ENCODE measurements at places on chromosomes 6 and 20.

DNA sequence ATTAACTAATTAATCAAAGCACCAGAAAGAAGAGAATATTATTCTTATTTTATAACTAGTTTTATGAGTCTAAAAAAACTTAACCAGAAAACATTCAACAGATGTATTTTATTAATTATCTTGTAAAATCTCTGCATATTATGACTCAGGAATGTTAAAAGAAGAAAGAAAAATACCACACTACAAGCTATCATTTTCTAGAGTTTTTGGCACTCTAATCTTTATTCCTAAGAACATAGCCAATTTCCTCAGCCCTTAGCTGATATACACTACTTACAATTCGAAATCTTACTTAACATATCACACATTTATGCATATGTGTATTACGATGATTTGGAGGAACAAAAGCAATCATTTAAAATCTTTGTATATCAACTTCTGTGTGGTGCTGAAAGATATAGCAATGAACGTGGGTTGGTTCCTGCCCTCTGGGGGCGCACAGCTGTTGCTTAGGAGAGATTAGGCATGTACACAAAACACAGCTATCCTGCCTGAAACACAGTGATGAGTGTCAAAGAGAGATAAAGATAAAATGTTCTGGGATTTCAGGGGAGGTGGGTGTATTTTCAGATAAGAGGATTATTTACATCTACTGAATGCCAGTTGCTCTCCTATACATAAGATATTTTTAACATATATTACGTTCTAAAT lies 404.5 kb downstream of the SYNE1 start:
- no peak for DNase-seq

DNA sequence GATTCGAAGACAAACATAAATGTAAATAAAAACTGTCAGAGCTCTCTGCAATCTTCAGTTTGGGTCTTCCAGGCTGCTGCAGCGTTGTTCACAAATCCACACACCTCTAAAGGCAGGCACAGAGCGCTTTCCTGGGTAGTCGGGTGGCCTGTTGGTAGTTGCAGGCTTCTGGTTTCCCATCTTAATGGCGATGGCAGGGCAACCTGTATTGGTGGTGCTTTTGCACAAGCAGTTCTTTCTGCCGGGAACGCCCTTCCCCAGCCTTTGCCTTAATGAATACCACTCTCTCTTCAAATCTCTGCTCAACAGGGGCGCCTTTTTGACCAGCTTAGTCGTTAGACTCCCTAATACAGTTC lies 723 bp upstream of the IFT52 start:
- no peak for DNase-seq

DNA sequence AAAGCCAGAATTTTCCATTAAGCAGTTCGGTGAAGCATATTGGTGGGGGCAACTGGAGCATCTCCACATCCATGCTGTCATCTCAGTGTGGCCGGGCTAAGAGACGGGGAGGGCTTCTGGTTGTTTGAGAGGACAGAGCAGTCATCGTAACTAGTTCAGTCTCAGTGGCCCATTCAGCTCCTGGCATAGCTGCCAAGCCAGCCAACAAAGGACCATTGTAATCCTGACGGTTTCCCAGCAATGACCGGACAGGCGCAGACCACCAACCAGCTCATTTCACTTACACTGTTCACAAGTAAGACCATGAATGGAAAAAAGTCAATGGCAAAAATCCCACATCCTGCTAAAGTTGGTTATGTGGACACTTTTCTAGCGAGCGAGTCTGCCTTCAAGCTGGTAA lies 14.9 kb upstream of the HDDC2 start:
- DNase-seq, result no peak

DNA sequence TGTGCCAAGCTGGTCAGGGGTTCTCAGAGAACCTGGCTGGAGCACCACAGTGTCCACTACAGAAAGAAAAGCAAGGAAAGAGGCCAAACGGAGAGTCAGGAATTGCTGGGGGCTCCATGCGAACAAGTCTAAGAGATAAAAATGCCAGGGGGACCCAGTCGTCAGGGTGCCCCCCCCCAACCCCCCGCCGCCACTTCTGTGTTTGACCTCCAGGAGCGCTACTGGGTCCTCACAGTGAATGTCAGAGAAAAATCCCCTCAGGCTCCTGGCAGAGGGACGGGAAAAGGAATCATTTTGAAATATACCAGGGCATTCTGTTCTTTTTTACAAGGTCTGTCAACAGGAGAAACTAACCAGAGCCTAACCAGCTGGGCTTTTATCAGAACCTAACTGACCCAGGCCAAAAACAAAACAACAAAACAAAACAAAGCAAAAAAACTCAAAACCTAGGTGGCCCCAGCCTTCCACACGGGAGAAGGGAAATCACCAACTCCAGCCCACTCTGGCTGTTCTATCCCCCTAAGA lies 17.9 kb upstream of the NELFCD start:
- no peak for DNase-seq

- DNase-seq, result no peak
Observed at GRCh38 chr6:138300469-138300868, 77.2 kb upstream of the SMIM28 start.

GRCh38 chr6:164398647-164399046 lies 910.8 kb downstream of the C6orf118 start:
- no peak for DNase-seq

- no peak for DNase-seq
Observed at GRCh38 chr20:12977328-12978125, 31.2 kb upstream of the SPTLC3 start.

- DNase-seq, result no peak
Observed at GRCh38 chr6:141540207-141540606, 592.5 kb upstream of the GJE1 start.

GRCh38 chr20:45416917-45417316 lies 976 bp downstream of the PIGT start:
- DNase-seq, result no peak

DNA sequence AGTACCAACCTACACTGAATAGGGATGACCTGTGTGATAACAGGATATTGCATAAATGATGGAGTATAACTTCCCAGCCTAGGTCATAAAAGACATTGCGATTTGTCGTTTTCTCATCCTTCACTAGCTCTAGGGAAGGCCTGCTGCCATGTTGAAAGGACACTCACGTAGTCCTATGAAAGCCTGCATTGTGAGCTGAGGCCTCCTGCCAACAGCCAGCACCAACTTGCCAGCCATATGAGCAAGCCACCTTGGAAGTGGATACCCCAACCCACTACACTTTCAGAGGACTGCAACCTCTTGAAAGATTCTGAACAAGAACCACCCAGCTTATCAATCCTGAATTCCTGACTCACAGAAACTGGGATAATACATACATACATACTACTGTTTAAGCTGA lies 3.5 kb upstream of the PANK2 start:
- DNase-seq, result no peak

GRCh38 chr20:14817101-14817500 lies 479.7 kb upstream of the FLRT3 start:
- no peak for DNase-seq

GRCh38 chr6:30062471-30063178 lies 1.6 kb downstream of the POLR1H start:
- DNase-seq, result no peak

- DNase-seq, result no peak
Observed at GRCh38 chr6:35592178-35592577, 79.5 kb upstream of the TULP1 start.

DNA sequence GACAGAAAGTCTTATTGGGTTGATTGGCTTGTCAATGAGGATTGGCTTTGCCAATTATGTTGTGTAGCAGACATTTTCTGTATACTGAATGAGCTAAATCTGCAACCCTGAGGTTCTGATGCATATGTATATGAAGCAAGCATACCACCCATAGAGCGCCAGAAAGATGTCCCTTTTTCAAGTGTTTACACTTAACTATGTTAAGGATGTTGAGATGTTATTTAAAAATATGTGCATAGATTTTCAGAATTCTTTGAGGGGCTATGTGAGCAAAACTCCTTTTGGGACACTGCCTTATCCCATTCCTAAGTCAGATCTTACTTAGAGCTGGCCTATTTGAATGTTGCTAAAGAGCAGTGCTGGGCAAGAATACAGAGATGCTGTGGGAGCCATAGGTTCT lies 1.9 kb downstream of the AIG1 start:
- DNase-seq, result no peak

GRCh38 chr20:49890471-49891361 lies 24.6 kb downstream of the SPATA2 start:
- DNase-seq, result no peak

DNA sequence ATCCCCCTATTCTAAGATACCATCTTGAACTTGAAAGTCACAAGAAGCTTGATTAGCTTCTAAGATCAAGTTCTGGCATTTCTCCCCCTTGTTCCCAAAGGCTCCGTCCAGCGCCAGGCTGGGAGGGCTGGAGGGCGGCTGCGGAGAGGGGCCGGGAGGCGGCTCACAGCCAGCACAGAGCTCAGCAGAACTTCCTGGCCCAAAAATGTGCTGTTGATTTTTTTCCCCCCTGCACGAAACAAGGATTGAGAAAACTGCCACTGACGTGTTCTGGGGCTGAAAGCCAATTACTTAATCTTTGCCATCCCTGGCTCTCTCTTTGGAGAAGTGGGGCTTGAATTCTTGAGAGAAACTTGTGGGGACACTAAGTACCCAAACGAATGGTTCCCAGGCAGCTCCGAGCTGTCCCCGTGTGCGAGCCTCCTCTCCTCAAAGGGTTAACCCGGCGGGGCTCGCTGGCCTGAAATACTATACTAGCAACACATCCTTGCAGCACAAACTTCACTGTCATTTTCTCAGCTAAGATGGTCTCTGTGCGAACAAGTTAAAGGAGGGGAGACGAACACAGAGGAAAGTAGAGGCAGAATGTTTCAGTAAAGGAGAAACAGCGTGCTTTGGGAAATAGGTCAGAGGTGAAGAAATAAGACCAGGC lies 452 bp downstream of the TRAF3IP2 start:
- DNase-seq, result peak; percentile 71

DNA sequence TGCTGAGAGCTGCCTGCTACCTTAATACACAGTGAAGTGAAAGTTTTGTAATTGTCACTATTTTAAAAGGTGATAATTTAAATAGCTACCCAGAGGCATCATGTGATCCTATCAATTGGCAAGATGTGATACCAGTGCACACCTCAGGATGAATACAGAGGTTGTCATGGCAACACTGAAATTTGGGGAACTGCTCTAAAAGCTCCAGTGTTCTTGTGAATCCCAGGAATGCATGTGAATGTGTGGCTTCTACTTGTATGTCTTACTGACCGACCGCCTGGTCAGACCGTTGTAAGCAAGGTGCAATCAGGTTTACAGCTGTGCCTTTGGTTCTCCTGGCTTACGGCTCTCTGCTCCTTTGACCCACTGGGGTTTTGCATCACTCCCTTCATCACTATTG lies 146.3 kb upstream of the GJE1 start:
- no peak for DNase-seq

DNA sequence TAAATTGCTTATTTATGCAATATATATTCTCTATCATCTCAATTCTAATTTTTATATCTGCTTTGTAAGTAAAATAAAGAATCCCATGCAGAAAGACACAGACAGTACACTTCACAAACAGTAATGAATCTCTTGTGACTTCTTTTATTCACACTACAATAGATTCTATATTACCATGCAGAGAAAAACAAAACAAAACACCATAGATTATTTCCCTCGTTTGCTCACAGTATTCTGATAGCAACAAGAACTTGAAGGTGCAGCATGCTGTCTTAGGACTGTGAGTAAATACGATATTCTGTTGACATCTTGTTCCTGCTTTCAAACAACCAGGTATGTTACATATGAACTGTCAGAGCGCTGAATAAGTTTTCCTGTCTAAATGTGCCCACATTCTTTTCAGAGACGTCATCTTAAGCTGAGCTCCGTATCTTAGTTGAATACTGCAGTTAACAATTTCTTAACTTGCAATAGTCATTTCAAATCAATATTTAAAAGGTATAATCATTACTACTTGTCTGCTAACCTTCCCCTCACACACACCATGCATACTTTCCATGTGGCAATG lies 140.1 kb downstream of the BTBD9 start:
- DNase-seq, result no peak

DNA sequence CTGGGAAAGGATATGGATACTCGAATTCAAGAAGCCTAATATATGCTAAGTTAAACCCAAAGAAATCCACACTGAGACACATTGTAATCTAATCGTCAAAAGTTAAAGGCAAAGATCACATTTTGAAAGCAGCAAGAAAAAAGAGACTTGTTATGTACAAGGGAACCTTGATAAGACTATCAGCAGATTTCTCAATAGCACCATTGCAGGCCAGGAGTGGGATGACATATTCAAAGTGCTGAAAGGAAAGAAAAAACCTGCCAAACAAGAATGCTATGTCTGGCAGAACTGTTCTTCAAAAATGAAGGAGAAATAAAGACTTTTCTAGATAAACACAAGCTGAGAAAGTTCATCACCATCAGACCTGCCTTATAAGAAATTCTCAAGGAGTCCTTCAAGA lies 75.2 kb downstream of the COL21A1 start:
- DNase-seq, result no peak

- no peak for DNase-seq
Observed at GRCh38 chr6:131765804-131766135, 42.0 kb upstream of the ENPP1 start.

DNA sequence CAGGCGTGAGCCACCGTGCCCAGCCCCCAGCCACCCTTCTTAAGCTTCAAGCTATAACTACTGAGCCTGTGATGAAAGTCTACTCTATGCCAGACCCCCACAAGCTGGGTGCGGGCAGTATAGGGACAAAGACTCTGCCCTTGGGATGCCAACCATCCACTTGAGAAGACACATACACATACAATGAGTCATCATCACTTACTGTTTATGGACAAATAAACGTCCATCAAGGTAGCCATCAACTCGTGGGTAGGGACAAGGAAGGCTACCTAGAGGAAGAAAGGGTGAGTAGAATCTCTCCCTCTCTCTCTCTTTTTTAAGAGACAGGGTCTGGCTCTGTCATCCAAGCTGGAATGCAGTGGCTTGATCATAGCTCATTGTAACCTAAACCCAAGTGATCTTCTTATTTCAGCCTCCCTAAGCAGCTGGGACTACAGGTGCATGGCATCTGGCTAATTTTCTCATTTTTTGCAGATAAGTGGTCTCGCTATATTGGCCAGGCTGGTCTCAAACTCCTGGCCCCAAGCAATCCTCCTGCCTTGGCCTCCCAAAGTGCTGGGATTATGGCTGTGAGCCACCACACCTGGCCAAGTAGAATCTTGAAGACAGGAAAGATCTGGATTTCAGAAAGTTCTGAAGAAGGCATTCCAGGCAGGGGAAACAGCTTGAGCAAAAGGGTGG lies 2.6 kb upstream of the TP53INP2 start:
- no peak for DNase-seq
